Vagina (tissue), 2 donors: ENCODE measurements at places on chromosomes 2 and 18. TPM values are rescaled to one million over a fixed set of nuclear protein-coding genes. Genes with fewer than 3 reads are reported as not detected.

GRCh38 chr2:12685145-12685544 lies 31.6 kb upstream of the TRIB2 start:
- H3K4me3 ChIP-seq: no peak overlapping the region
- no peak overlapping the region for H3K27ac ChIP-seq
- no peaks in the 10 kb centered on the region for H3K36me3 ChIP-seq
- H3K27me3 ChIP-seq: no peaks in the 10 kb centered on the region
- H3K4me1 ChIP-seq: peaks cover 15% of the 10 kb centered on the region

DNA sequence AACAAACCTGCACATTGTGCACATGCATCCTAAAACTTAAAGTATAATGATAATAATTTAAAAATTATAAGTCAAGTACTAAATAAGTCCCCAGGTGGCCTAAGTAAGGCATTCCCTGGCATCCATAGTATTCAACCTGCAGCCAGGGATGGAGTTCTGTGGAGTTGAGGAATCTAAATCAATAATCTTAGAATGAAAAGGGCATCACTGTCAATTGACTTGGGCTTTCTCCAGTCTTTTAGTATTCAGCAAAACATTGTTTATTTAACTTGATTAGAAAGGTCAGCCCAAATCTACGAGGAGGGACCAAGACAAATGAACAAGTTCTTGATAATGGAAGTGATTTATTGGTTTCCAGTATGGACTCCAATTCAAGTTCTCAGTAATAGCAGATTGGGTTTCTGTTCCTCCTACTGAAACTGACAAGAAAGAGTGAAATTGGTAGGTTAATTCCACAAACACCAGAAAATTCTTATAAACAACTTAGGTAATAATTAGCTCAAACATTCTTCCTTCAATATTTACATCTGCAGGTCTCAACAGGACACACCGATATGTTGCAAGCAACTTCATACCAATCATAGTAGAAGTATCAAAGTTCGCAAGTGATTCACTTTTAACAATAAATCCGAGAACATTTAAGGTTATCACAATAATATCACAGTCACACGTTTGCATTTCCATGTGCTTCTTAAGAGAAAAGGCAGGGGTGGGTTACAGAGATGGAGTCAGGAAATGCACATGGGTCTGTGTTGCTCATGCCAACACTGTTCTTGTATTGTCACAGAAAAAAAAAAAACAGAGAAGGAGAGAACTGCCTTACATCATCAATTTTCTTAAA lies 51.7 kb upstream of the EHBP1 start:
- no peak overlapping the region for H3K27ac ChIP-seq
- no peak overlapping the region for H3K4me3 ChIP-seq
- no peak for DNase-seq
- H3K4me1 ChIP-seq: peaks cover 3% of the 10 kb centered on the region

- DNase-seq: no peak
- H3K27ac ChIP-seq: no peak overlapping the region
- peaks cover 20% of the 10 kb centered on the region for H3K4me1 ChIP-seq
- H3K27me3 ChIP-seq: no peaks in the 10 kb centered on the region
- no peak overlapping the region for H3K4me3 ChIP-seq
These were observed 80.5 kb upstream of the CPO start for GRCh38 chr2:206858687-206859329.

- H3K36me3 ChIP-seq: peaks cover 15% of the 10 kb centered on the region
- no peak for DNase-seq
- no peak overlapping the region for H3K4me3 ChIP-seq
- no peaks in the 10 kb centered on the region for H3K4me1 ChIP-seq
These were observed 11.2 kb upstream of the MATN3 start for GRCh38 chr2:20023688-20024087.

DNA sequence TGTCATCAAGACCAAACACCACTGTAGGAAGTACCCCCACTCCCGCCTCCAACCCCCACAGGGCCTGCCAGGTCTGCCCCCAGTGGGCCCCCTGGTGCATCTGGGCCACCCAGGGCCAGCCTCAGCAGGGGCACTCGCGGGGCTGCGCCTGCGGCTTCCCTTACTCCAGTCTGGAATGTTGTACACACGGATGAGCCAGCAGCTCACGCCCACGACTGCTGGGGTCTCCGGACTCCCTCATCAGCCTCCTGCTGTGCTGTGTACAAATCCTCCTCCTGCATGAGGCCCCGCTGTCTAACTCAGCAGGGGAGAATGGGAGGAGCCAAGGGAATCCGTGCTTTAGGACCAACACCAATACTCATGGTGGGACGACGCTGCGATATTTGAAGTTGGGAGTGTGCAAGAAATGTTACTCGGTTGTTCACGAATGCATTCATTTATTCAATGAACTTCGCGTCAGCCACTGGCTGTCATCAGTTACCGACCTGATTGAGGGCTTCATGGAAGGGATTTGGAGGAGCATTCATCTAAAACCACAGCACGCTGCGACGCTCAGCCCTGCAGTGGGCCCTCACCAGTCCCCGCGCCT lies 654 bp upstream of the ASB1 start:
- peak overlapping the region; percentile 86 for H3K27ac ChIP-seq
- no peaks in the 10 kb centered on the region for H3K36me3 ChIP-seq
- peaks cover 33% of the 10 kb centered on the region for H3K4me1 ChIP-seq
- H3K27me3 ChIP-seq: no peaks in the 10 kb centered on the region

TDRD15 gene
- total RNA-seq: not detected
